ENCODE measurements at places on chromosomes 1 and 21.

DNA sequence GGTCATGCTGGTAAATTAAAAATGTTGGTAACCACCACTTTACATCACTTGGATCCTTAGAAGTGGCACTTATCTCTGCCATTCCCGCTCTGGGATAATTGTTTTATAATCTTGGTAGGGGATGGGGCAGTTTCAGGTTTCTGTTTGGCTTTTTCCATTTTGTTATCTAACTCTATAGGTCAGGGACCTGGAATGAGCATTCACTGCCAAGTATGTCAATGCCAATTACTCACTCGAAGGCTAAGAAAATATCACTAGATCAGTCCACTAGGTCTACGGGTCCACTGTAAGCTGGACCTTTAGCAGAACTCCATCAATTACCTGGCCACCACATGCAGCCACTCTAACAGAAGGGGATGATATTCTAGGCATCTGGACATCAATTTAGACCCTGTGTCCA lies 4.5 kb upstream of the DIP2A start:
- DNase-seq = no peak

- no peak for DNase-seq
Measured at GRCh38 chr21:45699251-45699942, 55.9 kb downstream of the PCBP3 start.

DNA sequence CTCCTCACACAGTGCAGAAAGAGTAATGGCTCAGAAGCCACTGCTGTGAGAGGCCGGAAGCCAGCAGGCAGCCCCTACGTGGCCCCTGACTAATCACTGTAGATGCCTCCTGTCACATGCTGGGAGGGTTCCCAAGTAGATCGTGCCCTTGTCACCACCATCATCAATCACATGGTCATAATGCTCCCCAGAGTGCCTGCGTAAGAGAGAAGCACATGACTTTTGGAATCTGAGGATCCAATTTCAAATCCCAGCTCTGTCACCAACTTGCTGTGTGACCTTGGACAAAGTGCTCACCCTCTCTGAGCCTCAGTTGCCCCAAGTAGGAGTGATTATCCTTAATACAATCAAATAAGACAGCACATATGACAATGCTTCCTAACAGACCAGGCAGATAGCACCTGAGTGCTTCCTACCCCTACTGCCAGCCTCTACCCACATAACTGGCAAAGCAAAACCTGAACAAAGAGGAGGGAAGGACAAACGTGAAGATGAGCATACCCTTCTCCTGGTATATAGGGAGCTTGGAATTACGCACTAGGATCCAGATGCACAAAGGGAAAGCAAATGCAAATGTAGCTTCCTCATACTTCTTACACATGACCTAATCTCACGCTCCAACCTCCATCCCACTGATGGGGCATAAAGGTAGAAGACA lies 65.7 kb downstream of the SDC3 start:
- DNase-seq = no peak

DNA sequence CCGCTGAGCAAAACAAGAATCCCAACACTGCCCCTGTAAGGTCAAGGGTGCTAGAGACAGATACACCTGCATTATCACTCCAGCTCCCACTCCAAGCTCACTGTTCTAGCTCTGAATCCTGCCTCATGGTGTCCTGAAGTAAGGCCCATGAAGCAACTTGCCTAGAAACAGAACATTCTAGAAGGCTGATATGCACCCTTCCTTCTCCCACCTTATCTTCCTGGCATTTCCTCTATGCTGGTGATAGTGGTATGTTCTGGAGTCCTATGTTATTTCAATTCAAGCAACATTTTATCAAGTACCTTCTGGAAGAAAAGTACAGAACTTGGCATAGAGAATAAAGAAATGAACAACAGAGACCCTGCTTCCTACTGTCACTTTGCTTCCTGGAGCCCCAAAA lies 317.1 kb upstream of the KAZN start:
- no peak for DNase-seq

DNA sequence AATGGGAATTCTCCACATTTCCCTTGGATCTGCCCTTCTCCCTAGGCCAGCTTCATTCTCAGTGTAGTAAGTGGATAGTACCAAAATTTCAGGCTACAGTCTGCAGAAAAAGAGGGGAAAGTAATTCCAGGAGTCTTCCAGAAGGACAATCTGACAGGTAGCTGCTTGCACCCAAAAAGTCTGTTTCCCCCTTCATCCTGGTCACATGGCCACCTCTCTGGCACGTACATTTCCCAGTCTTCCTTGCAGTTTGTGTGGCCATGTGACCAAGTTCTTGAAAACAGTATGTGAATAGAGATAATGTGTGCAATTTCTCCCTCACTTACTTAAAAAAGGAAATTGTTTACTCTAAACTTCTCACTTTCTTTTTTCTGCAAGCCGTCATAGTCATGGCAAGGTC lies 14.6 kb upstream of the FMO4 start:
- no peak for DNase-seq

DNA sequence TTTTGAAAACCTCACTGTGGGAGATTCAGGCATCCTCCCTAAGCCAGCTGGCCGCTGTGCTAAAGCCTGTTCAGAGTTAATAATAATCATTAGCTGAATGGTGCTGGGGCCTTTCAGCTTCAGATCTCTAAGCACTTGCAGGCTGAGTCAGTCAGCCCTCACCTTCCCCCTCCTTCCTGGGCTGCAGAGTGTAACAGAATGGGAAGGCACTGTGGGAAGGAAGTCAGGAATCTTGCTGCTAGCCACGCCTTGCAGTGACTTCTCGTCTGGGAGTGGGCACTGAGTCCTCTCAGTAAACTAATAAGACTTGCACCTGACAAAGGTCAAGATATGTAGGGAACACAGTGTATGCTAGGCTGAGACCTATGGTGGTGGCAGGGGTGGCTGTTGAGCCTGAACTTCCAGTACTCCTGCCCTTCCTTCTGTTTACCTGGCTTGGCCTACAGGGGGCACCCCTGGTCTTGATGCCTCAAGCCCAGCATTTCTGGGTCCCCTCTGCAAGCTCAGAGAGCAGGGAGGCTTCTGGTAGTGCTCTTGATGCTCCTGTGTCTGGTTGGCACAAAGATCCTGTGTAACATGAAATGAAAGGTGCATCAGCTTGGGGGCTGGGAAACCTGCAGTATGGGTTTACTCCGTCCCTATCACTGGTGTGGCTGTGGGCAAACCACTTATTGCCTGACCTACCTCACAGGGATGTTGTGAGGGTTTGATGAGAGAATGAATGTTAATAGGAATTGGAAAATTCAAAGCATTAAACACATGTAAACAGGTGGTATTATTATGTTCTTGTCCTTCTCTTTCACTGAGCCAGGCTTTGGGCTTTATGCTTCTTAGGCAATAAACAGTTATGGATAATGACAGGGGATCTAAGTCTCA lies 6.0 kb downstream of the CYB561D1 start:
- peak; percentile 37 for DNase-seq

GRCh38 chr1:58592522-58593134 lies 15.6 kb upstream of the TACSTD2 start:
- no peak for DNase-seq

GRCh38 chr1:98057236-98057910 lies 136.5 kb upstream of the DPYD start:
- DNase-seq = no peak

DNA sequence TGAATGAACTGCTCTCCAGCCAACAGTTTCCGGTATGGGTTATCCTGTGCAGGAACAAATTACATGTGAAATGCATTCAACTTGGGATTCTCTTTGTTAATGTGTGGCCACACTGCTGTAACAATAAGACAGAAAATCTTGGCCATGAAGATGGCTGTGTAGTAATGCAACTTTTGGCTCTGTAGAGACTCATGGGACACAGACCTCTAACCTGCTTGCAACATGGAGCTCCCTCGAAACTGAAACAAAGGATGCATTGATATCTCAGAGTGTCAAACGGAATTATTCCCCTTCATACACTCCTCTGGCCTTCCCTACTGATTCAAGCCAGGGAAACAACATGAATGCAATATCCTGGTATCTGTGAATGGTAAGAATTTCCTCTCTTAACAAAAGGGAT lies 559.3 kb upstream of the ZRANB2 start:
- no peak for DNase-seq

DNA sequence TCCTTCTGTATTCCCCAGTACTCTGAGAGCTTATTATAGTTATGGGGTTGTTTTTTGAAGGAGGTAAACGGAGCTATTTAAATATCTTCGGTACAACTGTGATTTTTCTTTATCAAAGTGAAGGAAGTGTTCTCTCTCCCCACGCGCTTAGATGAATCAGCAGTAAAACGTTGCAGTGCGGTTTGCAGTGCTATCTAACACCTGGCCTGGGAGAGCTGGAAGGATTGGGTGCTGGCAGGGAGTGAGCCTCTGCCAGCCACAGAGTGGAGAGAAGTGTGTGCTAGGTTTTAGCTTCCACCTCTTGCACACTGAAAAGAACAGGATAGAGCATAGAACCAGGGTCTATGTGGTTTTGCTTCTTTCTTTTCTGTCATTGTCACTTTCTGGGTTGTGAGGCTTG lies 165.9 kb downstream of the SDCCAG8 start:
- no peak for DNase-seq

Data from stimulated activated CD8-positive, alpha-beta memory T cell treated with anti-CD3 and anti-CD28 coated beads, Interleukin-2, amount 100 ng/mL, for 1 hour (primary cell).